ENCODE measurements at places on chromosomes 1 and 21. TPM values are rescaled to one million over a fixed set of nuclear protein-coding genes. Genes with fewer than 3 reads are reported as not detected.

GRCh38 chr21:34180826-34181359, 107.5 kb downstream of the MRPS6 start:
- peak; percentile 55 for DNase-seq

GRCh38 chr1:30111431-30111830, 612.0 kb downstream of the MATN1 start:
- DNase-seq: peak; percentile 59

Gene CFHR3
- 0.28 TPM for total RNA-seq

Gene VANGL2
- 2.7 TPM for total RNA-seq

Gene LIN9
- total RNA-seq: 2.6 TPM

- no peak for DNase-seq
Observed at GRCh38 chr1:206872139-206872538, 6.7 kb downstream of the IL20 start.

Measured in lung (tissue), 17 donors.